ENCODE measurements at places on chromosomes 4 and X.

DNA sequence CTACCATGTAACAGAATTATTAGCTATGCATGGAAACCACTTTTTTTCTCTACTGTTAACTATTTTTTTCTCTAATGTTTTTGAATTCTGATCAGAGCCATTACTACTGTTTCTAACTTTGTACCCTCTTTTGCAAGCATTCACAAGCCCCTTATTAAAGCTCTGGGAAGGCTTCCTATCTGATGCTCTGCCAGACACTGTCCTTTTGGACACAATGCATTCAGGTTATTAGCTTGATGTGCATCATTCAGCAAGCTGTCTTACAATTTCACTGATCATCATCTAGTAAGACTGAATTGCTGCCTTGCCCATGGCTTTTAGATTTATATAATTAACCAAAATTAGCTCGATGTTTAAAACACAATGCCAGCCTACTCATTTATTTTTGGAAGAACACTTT lies 155.1 kb downstream of the NR3C2 start:
- DNase-seq: no peak

GRCh38 chr4:11286533-11286932 lies 142.2 kb downstream of the HS3ST1 start:
- no peak for DNase-seq

DNA sequence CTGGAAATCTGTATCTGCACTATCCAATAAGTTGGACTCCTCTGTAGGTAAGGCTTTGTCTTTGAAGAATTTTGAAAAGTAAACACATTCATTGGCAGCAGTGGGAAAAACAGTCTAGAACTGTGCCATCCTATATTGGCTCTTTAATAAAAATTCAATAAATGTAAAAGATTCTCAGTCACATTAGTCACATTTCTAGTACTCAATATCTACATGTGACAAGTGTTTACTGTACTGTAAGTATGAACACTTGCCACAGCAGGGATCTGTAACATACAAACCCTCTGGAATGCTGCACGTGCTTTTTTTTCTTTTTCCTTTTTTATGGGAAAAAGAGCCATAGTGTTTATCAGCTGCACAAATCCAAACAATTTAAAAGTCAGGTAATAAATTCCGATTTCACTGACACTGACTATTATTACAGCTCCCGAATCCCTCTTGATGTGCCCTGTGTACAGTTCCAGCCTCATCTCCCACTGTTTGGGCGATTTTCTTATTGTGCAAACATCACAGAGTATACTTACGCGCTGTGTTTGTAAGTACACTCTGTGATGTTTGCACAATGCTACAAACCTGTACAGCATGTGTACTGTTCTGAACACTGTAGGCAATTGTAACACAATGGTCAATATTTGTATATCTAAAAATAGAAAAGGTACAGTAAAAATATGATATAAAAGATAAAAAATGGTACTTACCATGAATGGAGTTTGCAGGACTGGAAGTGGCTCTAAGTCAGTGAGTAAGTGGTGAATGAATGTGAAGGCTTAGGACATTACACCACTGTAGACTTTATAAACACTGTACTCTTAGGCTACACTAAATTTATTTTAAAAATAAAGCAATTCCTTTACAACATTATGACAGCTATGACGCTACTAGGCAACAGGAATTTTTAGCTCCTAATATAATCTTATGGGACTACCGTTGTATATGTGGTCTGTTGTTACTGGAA lies 8.7 kb downstream of the PYURF start:
- no peak for DNase-seq

DNA sequence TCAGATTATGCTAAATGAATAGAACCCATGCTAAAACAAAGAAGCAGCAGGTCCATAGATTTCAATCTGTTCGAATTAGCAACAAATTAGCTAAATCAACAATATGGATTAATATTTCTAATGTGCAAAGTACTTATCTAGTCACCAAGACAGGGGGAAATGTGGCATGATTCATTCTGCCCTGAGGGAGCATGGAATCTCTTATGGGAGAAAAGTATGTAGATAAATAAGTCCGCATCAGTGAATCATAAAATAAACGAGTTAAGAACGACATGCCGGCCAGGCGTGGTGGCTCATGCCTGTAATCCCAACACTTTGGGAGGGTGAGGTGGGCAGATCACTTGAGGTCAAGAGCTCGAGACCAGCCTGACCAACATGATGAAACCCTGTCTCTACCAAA lies 102.1 kb downstream of the ANOS1 start:
- no peak for DNase-seq

DNA sequence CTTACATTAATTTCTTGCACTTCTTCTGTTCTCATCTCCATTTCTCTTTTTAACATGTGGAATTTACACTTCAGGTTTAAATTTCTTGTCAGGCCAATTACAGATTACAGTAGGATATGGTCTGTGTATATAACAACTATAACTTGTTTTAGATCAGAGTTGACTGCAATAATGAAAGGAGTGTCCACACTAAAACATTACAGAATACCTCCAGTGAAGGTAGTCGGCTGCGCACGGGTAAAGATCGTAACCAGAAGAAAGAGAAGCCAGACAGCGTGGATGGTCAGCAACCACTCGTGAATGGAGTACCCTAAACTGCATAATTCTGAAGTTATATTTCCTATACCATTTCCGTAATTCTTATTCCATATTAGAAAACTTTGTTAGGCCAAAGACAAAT lies 32.6 kb upstream of the FMR1NB start:
- no peak for DNase-seq

GRCh38 chrX:52874661-52875060 lies 6.8 kb upstream of the XAGE3 start:
- no peak for DNase-seq

GRCh38 chrX:142637206-142637605 lies 388.5 kb upstream of the SPANXN4 start:
- DNase-seq: no peak

- DNase-seq: peak; percentile 62
Measured at GRCh38 chrX:153708415-153708814, 15.8 kb downstream of the BCAP31 start.
